ENCODE measurements at places on chromosomes 13 and 19.

GRCh38 chr19:45753548-45753947 is 15.5 kb downstream of the SIX5 start:
- no peak for DNase-seq

- DNase-seq = no peak
These were observed 7.0 kb downstream of the CRYL1 start for GRCh38 chr13:20518660-20519100.

DNA sequence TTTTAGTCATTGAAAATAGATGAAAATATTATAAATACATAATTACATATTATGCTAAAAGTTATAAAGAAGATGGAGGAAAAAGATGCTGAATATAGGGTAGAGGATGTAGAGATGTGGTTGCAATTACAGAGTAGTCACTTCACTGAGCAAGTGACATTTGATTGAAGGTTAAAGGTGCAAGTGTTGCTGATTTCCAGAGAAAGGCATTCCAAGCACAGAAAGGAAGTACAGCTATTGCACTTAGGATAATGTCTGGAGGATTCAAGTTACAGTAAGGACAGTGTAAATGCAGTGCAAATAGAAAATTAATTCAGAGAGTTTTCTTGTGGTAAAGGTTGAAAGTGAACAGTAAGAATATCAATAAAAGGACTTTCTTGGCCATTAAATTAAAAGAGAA is 1721.8 kb downstream of the PCDH9 start:
- DNase-seq = no peak

DNA sequence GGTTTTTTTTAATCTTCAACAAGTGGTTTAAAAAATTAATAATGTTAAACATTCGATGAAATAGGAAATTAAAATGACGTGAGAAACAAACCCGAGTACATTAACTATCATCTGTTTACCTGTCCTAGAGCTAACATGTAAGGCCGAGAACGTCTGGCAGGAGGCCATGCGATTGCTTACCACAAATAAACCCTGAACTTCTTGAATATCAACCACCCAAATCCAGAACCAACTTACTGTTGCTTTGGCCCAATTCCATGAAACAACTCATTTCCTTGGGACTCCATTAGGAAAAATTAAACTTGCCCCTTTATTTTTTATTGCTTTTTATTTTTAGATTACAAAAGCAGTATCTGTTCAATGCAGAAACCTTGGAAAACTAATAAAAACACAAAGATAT is 228.9 kb upstream of the IRS2 start:
- DNase-seq = no peak

- no peak for DNase-seq
These were observed 17.3 kb downstream of the SIGLEC8 start for GRCh38 chr19:51440846-51441409.

DNA sequence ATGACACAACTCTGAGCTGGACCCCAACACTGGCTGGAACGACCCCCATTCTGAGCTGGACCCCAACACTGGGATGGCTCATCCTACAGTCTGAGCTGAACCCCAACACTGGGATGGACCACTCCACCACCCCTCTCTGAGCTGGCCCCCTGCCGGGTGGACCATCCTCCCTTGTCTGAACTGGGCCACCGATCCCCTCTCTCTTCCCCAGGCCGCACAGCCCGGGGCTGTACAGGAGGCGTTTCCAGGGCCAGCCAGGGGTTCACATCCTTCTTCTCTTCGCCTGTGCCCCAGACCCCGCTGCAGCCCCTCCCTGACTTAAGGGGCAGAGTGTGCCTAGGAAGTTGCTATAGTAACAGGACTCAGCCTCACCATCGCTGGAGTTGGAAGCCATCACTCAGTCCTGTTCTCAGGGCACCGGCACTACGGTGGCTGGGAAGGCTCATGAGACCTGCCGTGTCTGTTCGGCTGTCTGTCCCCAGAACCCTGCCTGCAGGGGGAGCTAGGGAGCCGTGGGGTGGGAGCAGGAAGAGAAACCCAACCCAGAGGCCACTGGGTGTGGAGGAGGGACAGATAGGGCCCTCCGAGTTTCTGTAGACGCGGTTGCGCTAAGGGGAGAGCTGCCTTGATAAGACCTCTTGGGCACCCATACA is 3.7 kb downstream of the PRKACA start:
- no peak for DNase-seq

DNA sequence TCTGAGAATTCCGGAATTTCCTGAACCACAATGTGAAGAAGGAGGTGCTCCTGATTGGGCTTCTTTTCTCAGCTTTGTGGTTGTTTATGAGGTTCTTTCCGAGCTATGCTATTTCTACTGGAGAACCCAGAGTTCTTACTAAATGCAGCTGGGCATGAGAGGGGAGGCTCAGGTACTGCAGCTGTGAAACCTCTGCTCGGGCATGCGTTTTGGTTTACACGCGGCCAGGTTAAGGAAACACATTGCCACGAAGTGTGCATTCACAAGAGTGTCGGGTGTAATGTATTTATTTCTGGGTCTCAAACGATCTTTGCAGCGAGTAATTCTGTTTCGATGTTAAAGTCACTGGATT is 661 bp upstream of the MIR17HG start:
- DNase-seq = no peak

GRCh38 chr13:109764470-109765291 is 21.7 kb downstream of the IRS2 start:
- DNase-seq = no peak

- DNase-seq = no peak
These were observed 239.2 kb downstream of the LACC1 start for GRCh38 chr13:44118881-44119280.

DNA sequence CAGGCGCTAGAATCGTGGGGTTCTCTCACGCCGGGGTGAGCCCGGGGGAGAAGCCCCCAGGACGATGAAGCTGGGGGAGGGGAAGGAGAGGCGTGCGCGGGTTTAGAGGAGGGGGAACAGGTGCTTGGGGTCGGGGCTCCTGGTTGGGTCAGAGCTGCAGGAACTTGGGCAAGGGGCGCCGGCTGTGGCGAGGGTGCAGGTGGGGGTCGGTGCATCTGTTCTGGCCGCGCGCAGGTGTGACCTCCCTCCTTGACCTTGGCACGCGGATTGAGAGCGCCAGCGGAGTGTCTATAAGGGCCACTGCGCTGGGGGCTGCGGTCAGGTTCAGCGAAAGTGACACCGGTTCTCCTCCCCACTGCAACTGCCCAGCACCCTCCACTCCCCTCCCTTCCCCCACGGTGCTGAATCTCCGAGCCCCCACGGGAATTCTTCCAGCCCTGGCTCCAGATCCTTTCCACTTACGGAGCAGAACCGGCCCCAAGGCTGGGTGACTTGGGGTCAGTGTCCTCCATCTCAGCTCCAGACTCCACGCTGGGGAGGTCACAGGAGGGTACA is 618 bp downstream of the TMEM38A start:
- DNase-seq = no peak

DNA sequence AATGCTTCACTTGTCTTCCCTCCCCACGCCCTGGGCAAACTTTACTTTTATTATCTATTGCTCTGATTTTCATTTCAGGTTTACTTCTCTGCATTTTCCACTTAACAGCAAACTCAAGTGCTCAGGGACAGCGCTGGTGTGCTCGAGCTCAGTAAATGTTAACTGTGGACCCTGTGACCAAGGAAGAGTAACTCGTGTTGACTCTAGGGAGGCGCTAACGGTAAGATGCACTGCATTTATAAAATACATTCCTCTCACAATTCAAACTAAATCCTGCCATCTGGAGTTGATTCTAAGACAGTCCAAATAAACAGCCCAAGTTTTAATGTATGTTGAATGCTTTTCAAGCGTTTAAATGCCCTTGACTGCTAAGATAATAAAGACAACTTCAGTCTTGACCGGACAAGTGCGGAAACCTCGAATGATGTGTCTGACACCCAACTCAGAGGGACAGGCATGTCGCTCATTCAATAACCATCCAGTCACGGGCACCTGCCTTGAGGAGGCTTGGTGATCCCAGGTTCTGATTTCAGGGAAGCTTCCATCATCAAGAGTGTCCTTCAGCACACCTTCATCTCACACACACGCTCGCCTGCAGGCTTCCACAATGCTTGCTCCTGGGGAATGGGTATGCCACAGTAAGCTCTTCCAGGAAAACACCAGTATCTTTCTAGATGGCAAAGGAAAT is 93.2 kb downstream of the STK24 start:
- no peak for DNase-seq

- DNase-seq = no peak
These were observed 43.2 kb downstream of the ZNF571 start for GRCh38 chr19:37551129-37551993.

DNA sequence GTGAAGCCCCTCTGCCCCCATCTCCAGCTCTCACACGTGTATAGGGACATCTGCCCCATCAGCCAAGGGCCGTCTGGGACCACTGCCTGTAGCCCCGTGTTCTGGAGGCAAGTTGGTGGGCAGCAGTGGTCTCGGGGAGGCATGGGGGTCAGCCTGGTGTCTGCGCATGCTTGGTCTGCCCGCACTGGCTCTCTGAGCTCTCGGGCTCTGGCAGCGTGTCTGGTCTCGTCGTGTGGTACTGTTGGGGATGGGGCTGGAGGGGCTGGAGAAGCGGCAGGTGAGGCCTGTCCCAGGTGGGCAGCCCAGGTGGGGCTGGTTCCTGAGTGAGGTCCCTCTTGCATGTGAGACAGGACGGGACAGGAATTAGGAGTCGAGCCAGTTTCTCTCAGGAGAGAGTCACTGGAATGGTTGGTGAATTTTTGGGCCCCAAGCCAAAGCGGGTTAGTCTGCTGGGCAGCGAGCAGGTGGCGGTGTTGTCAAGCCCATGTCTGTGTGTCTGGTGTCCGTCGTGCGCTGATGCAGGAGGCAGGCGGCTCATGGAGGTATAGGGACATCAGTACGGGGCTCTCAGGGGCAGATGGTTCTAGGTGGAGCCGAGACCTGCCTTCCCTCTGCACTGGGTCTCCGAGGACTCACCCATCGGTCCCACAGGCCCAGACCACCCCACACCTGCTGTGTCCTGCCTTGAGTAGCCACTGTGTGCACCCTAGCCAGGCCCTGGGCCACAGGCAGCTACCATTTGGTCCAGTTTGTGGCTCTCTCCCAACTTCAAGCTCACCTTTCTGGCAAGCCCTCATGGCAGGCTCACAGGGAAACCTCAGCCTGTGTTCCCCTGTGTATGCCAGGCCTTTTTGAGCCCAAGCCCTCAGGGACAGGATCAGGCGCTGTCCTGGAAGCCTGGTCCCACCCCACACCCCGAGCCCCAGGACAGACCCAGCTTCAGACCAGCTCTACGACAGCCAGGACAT is 18.2 kb downstream of the COMP start:
- DNase-seq = peak; percentile 10

DNA sequence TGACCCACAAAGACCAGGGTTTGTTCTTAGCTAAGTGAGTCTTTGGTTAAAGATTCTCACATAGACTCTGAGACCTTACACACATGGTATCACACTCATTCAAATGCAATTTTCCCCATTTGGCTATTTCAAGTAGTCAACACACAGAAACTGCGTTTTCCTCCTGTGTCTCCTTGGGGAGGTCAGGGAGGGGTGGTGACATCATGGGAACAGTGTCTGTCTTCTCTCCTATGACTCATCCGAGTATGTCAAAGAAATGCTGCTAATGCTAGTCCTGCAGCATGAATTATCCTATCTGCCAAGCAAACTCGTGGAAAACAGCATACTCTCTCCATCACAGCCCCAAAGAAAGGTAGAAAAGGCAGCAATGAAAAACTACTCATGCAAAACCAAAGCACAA is 100.2 kb downstream of the ENOX1 start:
- no peak for DNase-seq

GRCh38 chr19:55809381-55810058 is 22.3 kb downstream of the NLRP11 start:
- DNase-seq = no peak

GRCh38 chr19:13902993-13903555 is 2.8 kb downstream of the BRME1 start:
- DNase-seq = no peak

GRCh38 chr19:42068361-42068755 is 1.6 kb downstream of the GRIK5 start:
- DNase-seq = no peak

- no peak for DNase-seq
These were observed 402.8 kb downstream of the FGF9 start for GRCh38 chr13:22073718-22074117.

DNA sequence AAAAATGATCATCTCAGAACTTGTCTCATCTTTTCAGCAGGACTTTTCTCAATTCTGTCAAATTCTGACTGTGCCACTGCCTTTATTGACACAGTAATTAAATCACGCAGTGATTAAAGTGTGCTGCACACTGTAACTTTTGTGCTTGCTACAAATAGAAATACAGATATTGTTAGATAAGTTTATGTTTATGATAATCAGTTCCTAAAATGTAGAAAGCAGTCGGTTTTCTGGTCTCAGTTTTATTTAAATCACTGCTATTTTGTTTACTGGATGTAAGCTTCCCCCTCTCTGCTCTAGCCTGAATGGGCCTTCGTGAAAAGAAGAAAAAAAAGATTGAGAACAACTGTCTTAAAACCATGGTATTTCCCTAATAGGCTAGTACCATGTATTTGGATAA is 258.8 kb upstream of the STARD13 start:
- DNase-seq = no peak

- DNase-seq = no peak
These were observed 1.4 kb upstream of the CD209 start for GRCh38 chr19:7748756-7749155.

DNA sequence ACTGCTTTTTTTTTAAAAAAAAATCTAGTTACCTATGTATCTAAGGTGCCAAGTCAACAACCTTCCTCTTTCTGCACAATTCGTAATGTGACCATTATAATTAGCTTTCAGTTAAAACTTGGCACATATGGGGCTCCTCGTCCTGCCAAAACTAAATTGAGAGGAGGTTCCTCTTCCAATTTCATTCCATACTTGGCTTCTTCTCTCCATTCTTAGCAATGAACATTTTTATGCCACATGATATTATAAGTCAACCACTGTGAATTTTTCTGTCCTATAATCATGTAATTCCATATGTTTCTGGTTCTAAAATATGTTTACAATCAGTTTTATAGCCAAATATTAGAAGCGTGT is 177.0 kb downstream of the DCLK1 start:
- DNase-seq = no peak

- no peak for DNase-seq
These were observed 8.2 kb upstream of the PCDH9 start for GRCh38 chr13:67238277-67238859.

DNA sequence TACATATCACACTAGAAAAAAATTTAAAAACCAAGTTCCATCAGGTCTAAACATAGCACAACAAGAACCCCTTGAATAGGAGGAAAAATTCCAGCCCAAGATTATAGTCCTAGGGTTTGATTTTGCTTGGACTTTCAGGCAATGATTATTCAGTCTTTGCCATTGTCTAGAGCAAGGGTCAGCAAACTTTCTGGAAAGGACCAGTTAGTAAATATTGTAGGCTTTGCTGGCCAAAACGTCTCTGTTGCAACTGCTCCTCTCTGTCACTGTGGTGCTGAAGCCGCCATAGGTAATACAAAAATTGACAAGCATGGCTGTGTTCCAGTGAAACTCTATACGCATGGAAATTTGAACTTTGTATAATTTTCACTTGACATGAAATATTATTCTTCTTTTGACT is 95.5 kb upstream of the UBAC2 start:
- DNase-seq = no peak

DNA sequence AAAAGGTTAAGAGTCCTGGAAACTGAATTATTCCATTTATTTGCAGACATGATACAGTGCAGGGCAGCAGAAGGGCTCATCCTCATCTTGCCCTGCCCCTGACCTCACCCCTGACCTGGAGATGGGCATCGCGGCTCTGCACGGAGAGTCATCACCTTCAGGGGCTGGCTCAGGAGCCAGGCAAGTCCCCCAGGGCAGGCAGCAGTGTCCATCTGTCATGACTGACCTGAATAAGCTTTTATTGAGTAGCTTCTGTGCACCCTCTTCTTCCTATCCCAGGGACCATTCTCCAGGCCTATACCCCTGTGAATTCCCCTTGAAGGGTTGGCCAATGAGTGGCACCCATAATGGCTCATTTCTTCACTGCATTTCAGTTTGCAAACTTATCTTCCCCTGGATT is 484.2 kb downstream of the ZNF536 start:
- no peak for DNase-seq
